ENCODE measurements at places on chromosomes 11 and 22. TPM values are rescaled to one million over a fixed set of nuclear protein-coding genes. Genes with fewer than 3 reads are reported as not detected.

DNA sequence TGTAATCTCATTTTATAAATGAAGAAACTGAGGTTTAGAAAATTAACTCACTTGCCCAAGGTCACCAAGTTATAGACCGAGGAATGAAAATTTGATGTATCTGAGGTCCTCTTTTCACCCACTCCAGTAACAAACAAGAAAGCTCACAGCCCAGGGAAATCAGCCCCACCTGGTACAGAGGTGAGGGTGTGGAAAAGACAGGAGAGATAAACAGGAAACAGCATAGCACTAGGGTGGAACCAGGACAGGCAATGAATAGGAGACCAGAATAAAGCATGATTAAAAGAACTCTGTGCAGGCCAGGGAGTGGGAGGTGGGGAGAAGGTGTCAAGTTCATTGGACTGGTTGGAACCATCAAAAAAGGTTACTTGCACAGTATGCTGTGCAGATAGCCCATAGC, 46.2 kb upstream of the SMCO4 start:
- no peak for DNase-seq

GRCh38 chr11:134714021-134714656, 302.1 kb upstream of the B3GAT1 start:
- DNase-seq, result no peak

GRCh38 chr11:44244639-44245310, 65.2 kb downstream of the ALX4 start:
- no peak for DNase-seq

- DNase-seq, result no peak
These were observed 81.0 kb upstream of the LRRC55 start for GRCh38 chr11:57100638-57101331.

DNA sequence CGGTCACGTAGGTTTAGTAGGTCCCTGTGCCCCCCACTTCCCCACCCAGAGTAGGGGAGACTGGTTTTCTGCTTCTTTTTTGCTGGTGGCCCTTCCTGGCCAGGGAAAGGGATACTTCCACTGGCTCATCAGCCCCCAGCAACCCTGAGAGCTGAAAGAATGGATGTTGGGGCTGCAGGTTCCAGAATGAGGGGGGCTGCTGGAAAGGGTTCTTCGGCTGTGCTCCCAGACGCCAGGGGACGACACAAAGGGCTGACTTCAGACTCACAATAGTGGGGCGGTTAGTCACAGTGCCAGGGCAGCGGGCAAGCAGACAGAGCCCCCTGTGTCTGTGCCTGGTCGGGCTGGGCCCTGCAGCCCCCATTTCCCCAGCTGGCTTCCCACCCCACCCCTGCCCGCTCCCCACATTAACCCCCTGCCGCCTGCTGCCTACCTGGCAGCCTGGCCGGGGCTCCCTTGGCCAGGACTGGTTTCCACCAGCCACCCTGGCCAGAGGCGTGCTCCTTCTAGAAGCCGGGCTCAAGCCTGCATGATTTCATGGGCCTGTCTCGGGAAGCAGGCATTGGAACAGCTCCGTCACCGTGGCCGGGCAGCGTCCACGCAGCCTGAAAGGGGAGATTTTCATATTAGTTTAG, 79.1 kb upstream of the WNT7B start:
- peak; percentile 64 for DNase-seq

GRCh38 chr22:30875481-30876215, 92.9 kb downstream of the MORC2 start:
- peak; percentile 46 for DNase-seq

- no peak for DNase-seq
These were observed 35.2 kb downstream of the SESN3 start for GRCh38 chr11:95195831-95196230.

- DNase-seq, result no peak
These were observed 25.2 kb downstream of the FAM76B start for GRCh38 chr11:95764267-95764898.

DNA sequence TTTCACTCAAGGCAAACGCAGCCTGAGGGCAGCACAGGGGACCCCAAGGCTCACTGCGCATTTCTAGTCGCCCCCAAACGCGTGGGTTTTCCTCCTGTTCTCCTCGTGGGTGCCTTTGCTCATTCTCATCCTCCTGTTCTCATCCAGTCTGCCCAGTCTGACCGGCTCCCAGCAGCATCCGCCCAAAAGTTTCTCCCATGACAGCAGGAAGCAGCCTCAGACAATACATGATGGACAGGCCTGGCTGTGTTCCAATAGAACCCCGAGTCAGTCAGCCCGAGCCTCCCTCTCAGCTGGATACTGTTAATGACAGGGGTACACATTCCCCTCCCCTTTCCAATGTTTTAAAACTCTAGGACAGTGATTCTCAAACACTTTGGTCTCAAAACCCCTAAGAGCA, 22.5 kb upstream of the KRTAP5-7 start:
- DNase-seq, result peak; percentile 27

GRCh38 chr11:110985547-110985946, 260.0 kb upstream of the POU2AF2 start:
- no peak for DNase-seq

DNA sequence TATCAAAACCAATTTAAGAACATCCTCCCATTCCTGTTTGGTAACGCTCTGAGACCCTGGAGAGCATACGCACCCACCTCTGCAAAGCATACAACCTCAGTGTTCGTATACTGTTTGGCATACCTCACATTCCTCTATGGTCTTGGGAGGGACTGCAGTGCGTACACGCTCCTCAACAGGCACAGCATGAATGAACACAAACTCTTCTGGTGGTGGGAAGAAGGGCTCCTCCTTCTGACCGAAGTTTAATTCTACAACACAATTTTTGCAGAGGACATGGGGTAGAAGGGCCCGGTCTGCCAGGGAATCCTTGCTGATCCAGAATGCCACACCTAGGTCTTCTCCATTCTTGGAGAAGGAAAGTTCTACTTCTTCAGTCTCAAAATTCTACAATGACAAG, 5.3 kb downstream of the HNRNPUL2 start:
- no peak for DNase-seq

DNA sequence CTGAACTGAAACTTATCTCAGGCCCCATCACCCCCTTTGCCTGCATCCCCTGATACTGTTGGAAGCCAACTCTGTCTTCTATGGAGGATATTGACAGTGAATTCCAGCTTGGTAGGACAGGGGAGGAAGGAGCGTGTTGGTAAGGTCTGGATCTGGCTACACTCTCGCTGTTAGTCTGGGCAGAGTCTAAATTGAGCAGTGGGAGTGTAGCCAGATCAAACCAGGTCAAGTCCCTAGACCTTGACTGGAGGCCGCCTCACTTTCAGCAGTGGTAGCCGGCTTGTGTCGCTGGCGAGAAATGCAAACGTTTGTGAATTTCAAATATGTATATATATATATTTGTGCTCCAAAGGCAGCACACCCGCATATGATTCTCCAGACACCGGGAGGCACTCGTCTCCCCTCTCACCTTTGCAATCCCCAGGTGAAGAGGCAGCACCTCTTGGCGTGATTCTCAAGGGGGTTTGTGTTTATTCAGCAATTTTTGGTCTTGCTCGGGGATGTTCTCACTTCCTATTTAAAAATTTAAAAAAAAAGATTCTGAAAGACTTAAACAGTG, 26.7 kb downstream of the DHCR7 start:
- DNase-seq, result peak; percentile 37

DNA sequence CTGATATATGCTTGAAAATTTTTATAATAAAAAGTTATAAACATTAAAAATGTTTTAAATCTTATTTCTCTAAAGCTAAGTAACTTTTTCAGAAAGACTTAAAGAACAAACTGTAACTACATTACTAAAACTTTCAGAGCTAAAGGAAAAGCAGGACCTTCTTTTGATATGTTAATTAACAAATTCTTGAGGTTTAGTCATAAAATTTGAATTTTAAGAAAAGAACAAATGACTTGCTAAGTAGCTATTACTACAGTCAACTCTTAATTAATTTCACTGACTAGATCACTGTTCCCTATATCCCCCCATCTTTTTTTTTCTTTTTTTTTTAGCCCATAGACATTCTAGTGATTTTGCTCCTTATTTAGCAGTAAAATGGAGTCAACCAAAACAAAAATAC, 344.4 kb downstream of the LRRC4C start:
- DNase-seq, result no peak

DNA sequence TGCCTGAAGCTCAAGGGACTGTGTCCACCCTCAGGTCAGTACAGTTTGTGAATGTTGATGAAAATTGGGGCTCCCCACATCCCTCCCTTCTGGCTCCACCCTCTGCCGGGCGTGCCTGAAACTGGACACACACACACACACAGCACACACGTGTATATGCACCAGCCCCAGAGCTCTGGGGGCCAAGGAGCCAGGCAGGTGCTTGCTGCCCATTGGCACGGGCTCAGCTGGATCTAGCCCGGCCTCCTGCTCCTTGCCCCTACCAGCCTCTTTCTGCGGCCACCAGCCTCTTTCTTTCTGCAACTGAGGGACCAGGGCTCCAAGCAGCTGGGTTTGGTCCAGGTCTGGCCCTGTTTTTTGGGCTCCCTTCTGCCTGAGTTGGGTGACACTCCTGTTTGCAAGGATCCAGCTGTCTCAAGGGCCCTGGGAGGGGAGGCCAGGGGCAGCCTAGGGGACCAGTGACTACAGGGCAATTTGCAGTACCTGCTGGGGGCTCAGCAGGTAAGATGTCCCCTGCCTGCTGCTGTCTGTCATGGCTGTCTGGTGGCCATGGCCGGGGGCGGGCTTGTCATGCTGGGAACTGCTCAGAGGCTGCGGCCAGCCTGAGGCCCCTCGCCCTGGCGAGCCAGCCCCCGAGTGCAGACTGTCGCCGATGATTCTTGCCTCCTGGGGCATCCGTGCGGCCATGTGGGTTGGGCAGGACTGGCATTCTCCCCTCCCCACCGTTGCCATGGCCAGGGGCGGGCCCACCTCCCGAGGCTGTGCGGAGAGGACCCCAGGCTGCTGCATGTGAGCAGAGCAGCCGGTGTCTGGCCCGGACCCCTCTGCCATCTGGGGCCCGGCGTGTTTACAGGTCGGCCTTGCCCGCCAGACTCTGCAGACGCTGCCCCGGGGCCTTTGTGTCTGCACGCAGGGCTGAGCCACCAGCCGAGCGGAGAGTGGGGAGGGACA, 51.5 kb upstream of the PPARA start:
- no peak for DNase-seq

GRCh38 chr11:118010738-118011461, 24.7 kb downstream of the IL10RA start:
- DNase-seq, result peak; percentile 81

DNA sequence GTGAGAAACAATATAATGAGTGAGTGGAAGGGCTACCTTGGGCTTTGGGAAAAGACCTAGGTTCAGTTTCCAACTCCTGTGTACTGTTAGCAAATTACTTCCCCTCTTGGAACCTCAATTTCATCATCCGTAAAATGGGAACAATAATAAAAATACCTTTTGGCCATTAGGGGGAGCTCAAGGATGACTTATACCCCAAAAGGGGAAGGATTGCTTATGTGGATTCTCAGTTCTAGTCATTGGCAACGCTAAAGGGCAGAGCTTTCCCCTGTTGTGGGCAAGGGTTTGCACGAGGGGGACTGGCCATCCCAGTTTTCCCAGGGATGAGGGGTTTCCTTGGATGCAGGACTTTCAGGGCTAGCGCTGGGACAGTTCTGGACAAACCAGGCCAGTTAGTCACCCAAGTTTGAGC, 3.1 kb upstream of the COMMD9 start:
- DNase-seq, result no peak

LRRC32 gene
- total RNA-seq, result 111 TPM

YPEL4 gene
- total RNA-seq, result 6.9 TPM

CBX6 gene
- total RNA-seq, result 61.6 TPM

PRR5 gene
- total RNA-seq, result 13.6 TPM

APOA1 gene
- 5.4 TPM for total RNA-seq
